ENCODE measurements at places on chromosomes 13 and 19.
A peak's percentile ranks its signal among the peaks of the same experiment; 100 is the strongest.

- no peak for DNase-seq
Observed at GRCh38 chr19:15091918-15092753, 10.1 kb downstream of the OR1I1 start.

DNA sequence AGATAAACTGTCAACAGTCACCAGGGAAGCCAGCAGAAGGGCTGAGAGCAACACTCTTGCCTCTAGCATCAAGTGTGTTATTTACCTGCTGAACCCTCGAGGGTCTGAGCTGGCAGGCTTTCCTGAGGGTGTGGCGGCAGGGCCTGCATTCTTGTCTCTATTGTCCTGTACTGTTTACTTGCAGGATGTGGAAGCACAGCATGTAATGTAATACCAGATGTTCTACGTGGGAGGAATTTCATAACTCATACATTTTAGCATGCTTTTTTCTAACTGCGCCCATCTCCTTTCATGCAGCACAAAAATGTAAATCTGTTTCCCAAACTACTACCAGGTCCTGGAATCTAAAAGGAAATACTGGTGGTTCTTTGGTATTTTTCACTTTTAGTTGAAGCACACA, 153.1 kb downstream of the RGCC start:
- DNase-seq = no peak

- DNase-seq = no peak
Observed at GRCh38 chr13:43493496-43494000, 293.2 kb downstream of the ENOX1 start.

DNA sequence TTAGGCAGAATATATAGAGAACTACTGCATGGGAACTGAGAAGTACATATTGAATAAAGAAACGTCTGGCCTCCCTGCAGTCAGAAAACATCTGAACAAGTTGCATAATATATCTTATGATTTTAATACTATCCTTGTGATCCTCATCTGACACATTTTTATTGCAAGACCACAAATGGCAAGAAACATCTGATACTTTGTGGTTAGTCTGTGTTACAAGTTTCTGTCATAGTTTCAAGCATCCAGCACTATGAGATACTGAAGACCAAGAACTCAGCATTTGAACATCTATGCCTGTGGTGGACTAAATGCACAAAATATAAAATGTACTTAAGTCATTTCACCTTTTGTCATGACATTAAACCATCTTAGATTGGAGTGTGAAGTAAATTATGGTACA, 1175.8 kb upstream of the MIR17HG start:
- no peak for DNase-seq

DNA sequence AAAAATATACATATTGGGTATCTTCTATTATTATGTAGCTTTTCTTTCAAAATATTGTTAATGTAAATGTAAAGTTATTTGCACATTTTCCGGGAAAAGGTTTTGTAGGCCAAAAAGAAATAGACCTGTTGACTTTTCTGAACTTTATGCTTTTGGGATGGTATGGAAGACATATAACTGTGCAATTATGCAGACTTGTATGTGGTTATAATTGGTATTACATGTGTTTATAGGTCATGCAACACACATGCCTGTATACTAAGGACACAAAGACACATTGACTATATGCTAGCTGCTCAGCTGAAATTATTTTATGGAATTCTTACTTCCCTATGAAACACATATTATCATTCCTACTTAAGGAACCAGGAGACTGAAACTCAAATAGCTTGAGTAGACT, 2.3 kb upstream of the NBEA start:
- DNase-seq = no peak

GRCh38 chr19:49773663-49774350, 7.0 kb downstream of the AP2A1 start:
- no peak for DNase-seq

DNA sequence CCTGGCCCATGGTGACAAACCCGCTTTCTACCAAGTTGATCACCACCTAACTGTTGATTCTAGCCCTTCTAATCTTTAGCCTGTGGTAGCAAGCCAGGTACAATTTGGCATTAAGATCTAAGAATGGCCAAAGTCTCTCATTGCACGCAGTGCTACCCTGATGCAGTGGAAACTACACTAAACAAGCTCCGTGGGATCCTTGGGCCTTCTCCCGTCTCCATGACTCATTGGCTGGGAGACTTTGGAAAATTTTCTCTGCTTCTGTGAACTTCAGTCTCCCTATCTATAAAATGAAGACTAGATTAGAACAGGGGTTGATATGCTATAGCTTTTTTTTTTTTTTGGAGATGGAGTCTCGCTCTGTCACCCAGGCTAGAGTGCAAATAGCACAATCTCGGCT, 223.0 kb downstream of the TSHZ3 start:
- no peak for DNase-seq

DNA sequence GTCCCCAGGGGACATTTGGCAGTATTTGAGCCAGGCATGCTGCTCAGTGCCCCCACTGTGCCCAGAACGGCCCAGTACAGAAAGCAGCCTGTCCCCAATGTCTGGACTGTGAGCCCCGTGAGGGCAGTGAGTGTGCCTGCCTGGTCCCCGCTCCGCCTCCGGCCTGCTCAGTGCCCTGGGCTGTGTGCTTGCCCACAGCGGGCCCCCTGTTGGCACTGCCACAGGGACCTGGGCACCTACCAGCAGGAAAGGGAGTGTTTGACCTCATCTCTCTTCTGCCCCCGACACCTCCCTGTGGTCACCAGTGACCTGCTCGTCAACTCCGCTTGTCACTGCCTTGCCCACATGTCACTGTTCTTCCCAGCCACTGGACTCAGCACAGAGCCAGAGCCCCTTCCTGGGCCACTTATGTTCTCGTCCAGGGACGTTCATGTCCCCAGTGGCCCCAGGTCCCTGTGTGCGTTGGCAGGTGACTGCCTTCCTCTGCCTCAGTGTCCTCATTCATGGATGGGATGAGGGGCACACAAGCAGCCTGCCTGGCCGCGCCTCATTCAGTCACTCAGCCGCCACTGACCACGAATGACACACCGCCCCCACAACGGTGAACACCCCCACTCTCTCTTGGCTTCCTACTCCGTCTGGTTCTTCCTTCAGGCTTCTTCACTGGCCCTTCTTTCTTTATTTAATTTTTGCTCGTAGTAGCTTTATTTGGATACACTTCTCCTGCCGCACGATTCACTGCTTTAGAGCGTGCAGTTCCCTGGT, 2.8 kb downstream of the FZR1 start:
- DNase-seq = no peak

- no peak for DNase-seq
Observed at GRCh38 chr19:46503848-46504453, 8.3 kb upstream of the PNMA8B start.

- DNase-seq = no peak
Observed at GRCh38 chr13:106187501-106188095, 347.9 kb downstream of the EFNB2 start.

DNA sequence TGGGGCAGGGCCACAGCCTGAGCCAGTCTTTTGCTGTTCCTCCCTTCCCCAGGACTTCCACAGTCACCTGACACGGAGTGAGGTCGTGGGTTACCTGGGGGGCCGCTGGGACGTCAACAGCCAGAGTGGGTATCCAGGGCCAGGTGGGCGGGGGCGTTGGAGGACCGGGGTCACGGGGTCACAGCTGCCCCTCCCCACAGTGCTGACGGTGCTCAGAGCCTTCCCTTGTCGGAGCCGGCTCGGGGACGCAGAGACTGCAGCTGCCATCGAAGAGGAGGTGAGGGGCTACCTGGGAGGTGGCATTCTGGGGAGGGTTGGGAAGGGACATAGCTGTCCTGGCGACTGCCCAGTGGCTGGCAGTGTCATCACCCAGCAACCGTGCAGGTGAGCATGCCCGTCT, 11.5 kb downstream of the MPND start:
- DNase-seq = no peak

GRCh38 chr13:58773280-58773859, 1141.8 kb downstream of the PCDH17 start:
- no peak for DNase-seq

DNA sequence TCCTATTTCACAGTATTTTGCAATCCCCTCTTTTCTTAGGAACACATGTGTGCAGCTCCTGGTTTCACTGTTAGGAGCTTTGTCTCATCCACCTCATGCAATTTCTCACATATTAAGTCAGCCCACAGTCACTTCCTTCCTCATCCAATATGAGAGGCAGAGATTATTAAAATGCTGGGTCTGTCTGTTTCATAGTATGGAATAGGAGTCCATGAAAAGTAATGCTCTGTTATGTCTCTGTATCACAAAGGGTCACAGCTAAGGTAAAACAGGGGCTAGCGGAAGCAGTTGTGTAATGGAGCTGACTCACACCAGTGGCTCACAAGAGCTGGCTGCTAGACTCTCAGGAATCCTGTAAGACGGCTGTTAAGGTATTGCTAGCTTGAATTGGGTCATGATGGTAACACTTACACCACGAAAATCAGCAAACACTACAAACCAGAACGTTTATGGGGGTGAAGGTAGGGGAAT, 216.5 kb downstream of the EFNB2 start:
- peak; percentile 55 for DNase-seq

Data from HTR-8/SVneo (cell line).